ENCODE measurements at places on chromosomes 4 and X.

- H3K27ac ChIP-seq, result no peak overlapping the region
- DNase-seq, result no peak
- no peak overlapping the region for H3K4me3 ChIP-seq
- H3K36me3 ChIP-seq, result no peaks in the 10 kb centered on the region
- H3K4me1 ChIP-seq, result no peaks in the 10 kb centered on the region
Measured at GRCh38 chr4:114512595-114513295, 85.9 kb upstream of the UGT8 start.

- no peaks in the 10 kb centered on the region for H3K36me3 ChIP-seq
- H3K4me1 ChIP-seq, result no peaks in the 10 kb centered on the region
- DNase-seq, result no peak
Measured at GRCh38 chrX:150143721-150144440, 205.6 kb upstream of the EOLA2 start.

- H3K27ac ChIP-seq, result no peak overlapping the region
- H3K4me1 ChIP-seq, result no peaks in the 10 kb centered on the region
- no peaks in the 10 kb centered on the region for H3K36me3 ChIP-seq
- no peak overlapping the region for H3K4me3 ChIP-seq
- H3K27me3 ChIP-seq, result no peaks in the 10 kb centered on the region
Measured at GRCh38 chrX:40303256-40304077, 205.7 kb upstream of the BCOR start.

DNA sequence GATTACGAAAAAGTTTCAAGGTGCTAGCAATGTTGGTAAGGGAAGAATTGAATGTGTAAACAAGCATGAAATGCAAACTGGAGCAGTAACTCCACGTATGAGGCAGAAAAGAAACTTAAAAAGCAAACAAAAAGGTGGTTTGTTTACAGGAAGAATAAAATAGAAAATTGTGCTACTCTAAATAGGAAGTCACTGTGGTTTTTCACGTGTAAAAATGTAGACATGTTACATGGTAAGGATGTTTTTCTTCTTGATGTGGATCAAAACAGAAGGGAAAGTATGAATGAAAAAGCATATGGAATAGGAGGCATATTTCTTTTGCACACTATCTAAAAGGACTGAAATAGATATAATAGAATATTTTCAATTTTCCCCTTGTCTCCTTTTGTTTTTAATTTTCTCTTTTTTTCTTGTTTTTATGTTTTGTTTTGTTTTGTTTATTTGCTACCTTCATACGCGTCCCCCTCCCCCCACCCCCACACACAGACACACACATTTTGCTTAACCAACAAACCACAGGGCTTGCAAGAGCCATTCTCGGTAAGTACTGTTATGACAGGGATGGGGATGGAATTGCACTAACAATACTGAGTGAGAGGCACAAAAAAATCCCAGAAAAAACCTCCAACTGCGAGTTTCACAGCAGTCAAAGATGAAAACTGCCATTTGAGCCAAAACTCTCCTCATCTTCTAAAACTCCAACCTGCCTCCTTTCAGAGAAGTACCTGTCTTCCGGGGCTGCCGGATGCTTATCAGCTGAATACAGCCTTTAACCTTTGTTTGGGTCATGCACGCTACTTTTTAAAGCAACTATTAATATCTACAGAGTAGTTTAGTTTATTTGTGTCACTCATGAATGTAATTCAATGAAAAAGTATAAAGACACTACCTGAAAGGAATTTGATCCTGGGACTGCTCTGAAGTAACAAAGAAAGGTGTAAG, 135.8 kb downstream of the IL15 start:
- no peaks in the 10 kb centered on the region for H3K27me3 ChIP-seq
- H3K4me3 ChIP-seq, result no peak overlapping the region
- no peaks in the 10 kb centered on the region for H3K4me1 ChIP-seq
- no peak overlapping the region for H3K27ac ChIP-seq

DNA sequence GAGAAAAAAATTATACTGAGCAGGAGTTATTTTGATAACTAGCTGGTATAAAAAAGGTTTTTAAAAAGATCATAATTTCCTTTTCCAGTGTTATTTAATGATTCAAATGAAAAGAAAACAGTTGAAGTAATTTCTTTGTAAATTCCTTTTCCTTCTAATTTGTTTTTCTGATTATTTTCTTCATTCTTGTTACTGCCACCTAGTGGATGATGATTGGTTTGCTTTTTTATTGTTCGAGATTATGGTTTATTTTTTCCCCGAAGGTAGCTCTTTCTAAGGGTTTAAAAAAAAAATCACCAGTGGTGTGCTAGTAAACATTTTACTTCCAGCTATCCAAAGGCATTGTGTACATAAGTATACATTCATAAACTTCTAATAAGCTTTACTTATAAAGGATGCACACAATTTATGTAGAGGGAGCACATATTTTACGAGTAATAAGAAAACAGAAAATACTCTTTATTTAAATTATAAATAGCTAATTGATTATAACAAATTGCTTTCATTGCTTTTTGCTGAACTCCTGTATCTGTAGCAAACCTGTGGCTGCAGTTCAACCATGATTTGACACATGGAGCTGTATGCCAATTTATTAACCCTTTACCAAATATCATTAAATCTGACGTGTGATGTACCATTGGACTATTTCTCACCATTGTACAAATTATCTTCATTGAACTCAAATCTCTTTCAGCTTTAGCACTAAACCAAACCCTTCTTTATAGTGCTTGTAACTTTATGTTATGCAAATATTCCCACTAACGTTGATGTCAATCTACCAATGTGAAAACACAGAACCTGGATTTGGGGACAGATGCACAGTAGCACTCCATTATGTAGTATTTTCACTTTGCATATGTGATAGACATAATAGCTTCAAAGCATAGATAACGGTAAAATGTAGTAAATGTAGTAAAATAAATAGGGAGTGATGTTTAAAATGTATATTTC, 97.8 kb upstream of the ANK2 start:
- no peaks in the 10 kb centered on the region for H3K27me3 ChIP-seq
- DNase-seq, result no peak
- no peak overlapping the region for H3K4me3 ChIP-seq
- H3K4me1 ChIP-seq, result no peaks in the 10 kb centered on the region
- H3K36me3 ChIP-seq, result no peaks in the 10 kb centered on the region

DNA sequence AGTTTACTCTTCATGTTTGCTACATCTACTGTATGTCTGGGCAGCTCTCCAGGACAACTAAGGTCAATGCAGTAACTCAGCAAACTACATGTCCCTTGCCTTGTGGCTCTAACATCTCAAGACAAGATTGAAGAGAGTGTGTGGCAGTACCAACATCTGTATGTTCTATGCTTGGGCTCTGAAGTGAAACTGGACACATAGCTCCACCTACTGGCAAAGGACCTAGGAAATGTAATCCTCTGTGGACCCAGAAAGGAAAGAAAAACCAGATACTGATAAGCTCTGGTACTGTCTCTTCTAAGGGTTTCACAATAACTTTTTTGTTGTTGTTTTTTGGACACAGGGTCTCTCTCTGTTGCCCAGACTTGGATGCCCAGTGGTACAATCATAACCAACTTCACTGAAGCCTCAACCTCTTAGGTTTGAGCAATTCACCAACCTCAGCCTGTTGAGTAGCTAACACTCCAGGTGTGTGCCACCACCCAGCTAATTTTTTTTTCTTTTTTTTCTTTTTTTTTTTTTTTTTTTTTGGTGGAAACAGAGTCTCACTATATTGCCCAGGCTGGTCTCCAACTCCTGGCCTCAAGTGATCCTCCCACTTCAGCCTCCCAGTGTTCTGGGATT, 64.1 kb downstream of the QDPR start:
- no peaks in the 10 kb centered on the region for H3K4me1 ChIP-seq
- no peak overlapping the region for H3K27ac ChIP-seq
- H3K36me3 ChIP-seq, result no peaks in the 10 kb centered on the region
- H3K4me3 ChIP-seq, result no peak overlapping the region
- no peaks in the 10 kb centered on the region for H3K27me3 ChIP-seq

DNA sequence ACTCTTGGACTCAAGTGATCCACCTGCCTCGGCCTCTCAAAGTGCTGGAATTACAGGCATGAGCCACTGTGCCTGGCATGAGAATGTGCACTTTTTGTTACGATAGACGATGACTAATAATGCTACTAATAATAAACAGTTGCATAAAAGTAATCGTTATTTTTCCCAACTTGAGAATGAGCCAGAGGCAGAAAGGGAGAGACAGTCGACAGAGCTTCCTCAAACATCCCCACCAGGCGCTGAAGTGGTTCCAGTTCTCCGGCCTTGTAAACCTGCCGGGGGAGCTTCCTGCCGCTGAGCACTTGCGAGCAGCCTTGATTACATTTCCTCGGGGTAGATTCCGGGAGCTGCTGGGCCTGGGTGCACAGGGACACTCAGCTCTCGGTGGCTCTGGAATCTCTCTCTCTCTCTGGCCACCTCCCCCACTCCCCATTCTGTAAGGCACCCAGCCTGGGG, 8.9 kb upstream of the HTRA3 start:
- no peaks in the 10 kb centered on the region for H3K36me3 ChIP-seq
- no peaks in the 10 kb centered on the region for H3K4me1 ChIP-seq
- H3K27me3 ChIP-seq, result no peaks in the 10 kb centered on the region
- DNase-seq, result no peak

GRCh38 chr4:88219099-88219498, 60.7 kb upstream of the ABCG2 start:
- no peak overlapping the region for H3K4me3 ChIP-seq
- H3K27me3 ChIP-seq, result no peaks in the 10 kb centered on the region
- no peaks in the 10 kb centered on the region for H3K36me3 ChIP-seq
- no peak overlapping the region for H3K27ac ChIP-seq
- H3K4me1 ChIP-seq, result peaks cover 2% of the 10 kb centered on the region
- DNase-seq, result no peak

DNA sequence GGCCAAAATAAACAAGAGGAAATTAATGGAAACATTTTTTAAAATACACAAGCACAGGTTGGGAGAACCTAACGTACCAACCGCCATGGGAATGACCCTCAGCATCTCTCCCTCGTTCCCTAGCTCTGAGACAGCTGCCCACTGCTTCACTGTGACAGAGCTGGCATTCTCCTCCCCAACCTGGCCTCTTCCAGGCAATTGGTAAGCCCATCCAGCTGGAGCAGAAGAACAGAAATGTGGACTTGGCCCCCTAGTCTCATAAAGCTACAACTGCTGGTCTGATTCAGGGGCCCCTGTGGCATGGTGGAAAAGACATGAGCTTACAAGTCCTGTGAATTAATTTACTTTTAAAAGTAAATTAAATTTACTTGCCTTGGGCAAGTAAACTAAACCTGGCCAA, 245.1 kb downstream of the PTTG2 start:
- H3K27me3 ChIP-seq, result no peaks in the 10 kb centered on the region
- no peak for DNase-seq
- H3K4me3 ChIP-seq, result no peak overlapping the region

GRCh38 chr4:57405359-57405758, 295.2 kb upstream of the IGFBP7 start:
- H3K27me3 ChIP-seq, result no peaks in the 10 kb centered on the region
- no peaks in the 10 kb centered on the region for H3K4me1 ChIP-seq
- no peak overlapping the region for H3K27ac ChIP-seq
- no peaks in the 10 kb centered on the region for H3K36me3 ChIP-seq

DNA sequence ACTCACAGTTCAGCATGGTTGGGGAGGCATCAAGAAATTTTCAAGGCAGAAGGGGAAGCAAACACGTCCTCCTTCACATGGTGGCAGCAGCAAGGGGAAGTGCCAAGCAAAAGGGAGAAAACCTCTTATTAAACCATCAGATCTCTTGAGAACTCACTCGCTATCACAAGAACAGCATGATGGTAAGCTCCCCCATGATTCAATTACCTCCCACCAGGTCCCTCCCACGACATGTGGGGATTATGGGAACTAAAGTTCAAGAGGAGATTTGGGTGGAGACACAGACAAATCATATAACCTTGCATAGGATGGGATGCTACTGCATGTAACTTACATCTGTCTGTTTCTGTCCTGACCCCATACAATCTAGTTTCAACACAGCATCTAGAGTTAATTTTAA, 511.8 kb upstream of the ARX start:
- H3K4me1 ChIP-seq, result no peaks in the 10 kb centered on the region
- H3K27ac ChIP-seq, result no peak overlapping the region
- no peaks in the 10 kb centered on the region for H3K27me3 ChIP-seq
- no peak overlapping the region for H3K4me3 ChIP-seq
- H3K36me3 ChIP-seq, result no peaks in the 10 kb centered on the region
- DNase-seq, result no peak

GRCh38 chrX:39675619-39676018, 422.1 kb downstream of the BCOR start:
- DNase-seq, result no peak
- H3K27me3 ChIP-seq, result no peaks in the 10 kb centered on the region
- H3K27ac ChIP-seq, result no peak overlapping the region
- peaks cover 5% of the 10 kb centered on the region for H3K4me1 ChIP-seq

GRCh38 chrX:866441-866990, 235.9 kb downstream of the SHOX start:
- H3K4me1 ChIP-seq, result no peaks in the 10 kb centered on the region
- DNase-seq, result peak; percentile 13
- no peak overlapping the region for H3K27ac ChIP-seq
- H3K36me3 ChIP-seq, result no peaks in the 10 kb centered on the region
- no peak overlapping the region for H3K4me3 ChIP-seq

DNA sequence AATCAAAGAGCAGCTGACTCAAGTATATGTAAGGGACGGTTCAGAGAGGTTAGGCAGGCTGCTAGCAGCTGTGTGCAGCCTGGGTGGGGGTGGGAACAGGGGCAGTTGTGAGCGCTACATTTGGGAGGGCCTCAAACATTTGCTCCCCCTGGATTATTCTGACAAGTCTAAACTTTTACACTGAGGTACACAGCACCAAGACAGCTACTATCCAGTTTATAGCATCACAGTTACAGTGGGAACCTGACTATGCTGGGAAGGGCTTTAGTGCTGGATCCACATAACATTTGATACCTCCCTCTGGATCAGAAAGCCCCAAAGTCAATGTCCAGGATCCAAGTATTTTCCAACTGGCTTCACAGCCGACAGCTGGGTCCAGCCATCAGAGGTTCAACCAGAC, 55.8 kb upstream of the GIMD1 start:
- no peaks in the 10 kb centered on the region for H3K27me3 ChIP-seq
- H3K27ac ChIP-seq, result no peak overlapping the region
- H3K36me3 ChIP-seq, result no peaks in the 10 kb centered on the region
- no peak overlapping the region for H3K4me3 ChIP-seq
- DNase-seq, result no peak
- no peaks in the 10 kb centered on the region for H3K4me1 ChIP-seq
